HuH-7.5 (cell line): ENCODE measurements at places on chromosomes 16 and 17.

- no peak for DNase-seq
Observed at GRCh38 chr16:70610273-70611223, 35.8 kb upstream of the IL34 start.

- no peak for DNase-seq
Observed at GRCh38 chr17:53687324-53687723, 135.4 kb upstream of the KIF2B start.

- DNase-seq = no peak
Observed at GRCh38 chr17:2982854-2983253, 80.6 kb downstream of the OR1D5 start.

DNA sequence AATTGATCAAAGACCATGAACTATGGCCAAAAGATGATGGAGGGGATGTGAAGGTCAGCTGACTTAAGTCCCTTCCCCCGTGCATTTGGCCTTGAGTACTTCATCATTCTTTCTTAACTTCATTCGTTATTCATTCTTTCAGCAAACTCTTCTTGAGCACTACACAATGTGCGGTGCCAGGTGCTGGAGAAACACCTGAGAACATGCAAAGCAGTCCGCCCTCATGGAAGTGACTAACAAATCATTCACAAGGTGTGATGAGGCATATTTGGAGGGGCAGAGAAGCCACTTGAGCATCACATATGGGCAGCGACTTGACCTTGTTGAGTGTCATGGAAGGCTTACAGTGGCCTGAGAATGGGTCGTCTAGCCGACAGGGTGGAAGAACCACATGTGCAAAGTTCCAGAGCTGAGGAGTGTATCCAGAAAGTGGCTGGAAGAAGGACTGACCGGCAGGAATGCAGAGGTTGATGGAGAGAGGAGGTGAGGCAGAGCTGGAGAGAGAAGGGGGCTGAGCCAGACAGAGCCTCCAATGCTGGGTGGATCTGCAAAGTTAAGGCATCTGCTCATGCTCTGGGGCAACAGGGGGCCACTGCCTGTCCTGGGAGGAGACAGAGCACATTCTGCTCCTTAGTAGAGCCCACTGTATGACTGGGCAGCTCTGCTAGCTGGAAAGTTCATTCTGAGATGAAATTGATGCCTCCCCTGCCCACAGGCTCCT, 25.1 kb upstream of the EIF1 start:
- no peak for DNase-seq

GRCh38 chr17:8846768-8847211, 20.7 kb downstream of the PIK3R6 start:
- no peak for DNase-seq

GRCh38 chr17:14744761-14745473, 444.0 kb downstream of the HS3ST3B1 start:
- no peak for DNase-seq
